Activated B cell treated with CpG ODN at 0.5 μM for 24 hours (primary cell): ENCODE measurements at places on chromosomes 11 and 22.

- DNase-seq = no peak
Observed at GRCh38 chr22:30000566-30000965, 79.7 kb upstream of the HORMAD2 start.

- DNase-seq = no peak
Observed at GRCh38 chr11:58625086-58625485, 2.6 kb downstream of the CNTF start.

- DNase-seq = no peak
Observed at GRCh38 chr11:88779577-88779976, 286.2 kb downstream of the GRM5 start.

DNA sequence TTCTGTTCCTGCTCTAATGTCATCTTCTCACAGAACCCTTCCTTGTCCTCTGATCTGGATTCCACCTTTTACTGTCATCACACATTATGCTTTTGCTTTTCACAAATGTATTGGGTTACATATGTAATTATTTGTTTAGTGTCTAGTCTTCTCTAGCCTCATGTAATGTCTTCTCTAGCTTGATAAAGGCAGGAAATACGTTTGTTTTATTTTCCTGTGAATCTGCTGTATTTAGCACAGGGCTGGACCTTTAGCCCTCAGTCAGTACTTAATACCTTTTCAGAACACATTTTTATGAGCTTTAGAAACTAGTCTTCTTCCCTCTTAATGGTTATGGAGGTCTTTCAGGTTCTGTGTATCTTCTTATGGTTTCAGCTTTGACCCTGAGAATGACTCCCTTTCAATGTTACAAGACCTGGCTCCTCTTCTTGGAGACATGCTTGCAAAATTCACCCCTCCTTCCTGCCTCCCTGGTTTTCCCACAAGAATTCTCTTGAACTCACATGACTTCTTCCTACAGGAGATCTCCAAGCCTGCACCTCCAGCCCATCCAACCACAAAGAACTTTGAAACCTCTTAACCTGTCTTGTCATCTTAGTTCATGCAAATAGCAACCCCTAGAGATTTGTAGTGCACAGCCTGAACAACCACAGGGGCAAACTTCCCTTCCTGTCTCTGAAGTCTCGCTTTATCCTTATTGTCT, 132.7 kb upstream of the DDI1 start:
- DNase-seq = no peak

DNA sequence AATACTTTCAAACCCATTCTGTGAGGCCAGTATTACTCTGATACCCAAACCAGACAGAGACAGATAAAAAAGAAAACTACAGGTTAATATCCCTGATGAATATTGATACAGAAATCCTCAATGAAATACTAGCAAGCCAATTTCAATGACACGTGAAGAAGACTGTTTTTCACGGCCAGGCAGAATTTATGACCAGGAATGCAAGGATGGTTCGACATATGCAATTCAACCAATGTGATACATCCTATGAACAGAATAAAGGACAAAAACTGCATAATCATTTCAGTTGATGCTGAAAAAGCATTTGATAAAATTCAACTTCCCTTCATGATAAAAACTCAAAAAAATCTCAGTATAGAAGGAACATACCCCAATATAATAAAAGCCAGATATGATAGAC, 44.5 kb downstream of the SLC22A24 start:
- no peak for DNase-seq

GRCh38 chr11:67053896-67054329, 2.7 kb upstream of the RHOD start:
- DNase-seq = no peak

- DNase-seq = no peak
Observed at GRCh38 chr11:103878646-103879045, 157.8 kb upstream of the DDI1 start.

GRCh38 chr11:129696309-129696989, 119.2 kb upstream of the TMEM45B start:
- no peak for DNase-seq
